ENCODE measurements at places on chromosomes 1 and 21. TPM values are rescaled to one million over a fixed set of nuclear protein-coding genes. Genes with fewer than 3 reads are reported as not detected.

Gene CITED4
- 5.4 TPM for total RNA-seq

Gene OR14K1
- not detected for total RNA-seq

Gene LCE1F
- total RNA-seq, result not detected

Gene OR10J1
- total RNA-seq, result not detected

Gene ZNF648
- total RNA-seq, result not detected

Gene CFAP141
- total RNA-seq, result not detected

Gene ATP6V1G3
- total RNA-seq, result not detected

Gene KCNE2
- total RNA-seq, result not detected

Gene CD1B
- total RNA-seq, result not detected

Gene GCSAML
- total RNA-seq, result not detected

Gene SH2D1B
- not detected for total RNA-seq

Gene AZIN2
- 10.2 TPM for total RNA-seq

Gene KRTAP11-1
- not detected for total RNA-seq

Gene ELOVL1
- total RNA-seq, result 38.0 TPM

Gene EXTL1
- total RNA-seq, result 0.23 TPM

Gene GPR3
- total RNA-seq, result 0.30 TPM

Gene VWA1
- total RNA-seq, result 1.6 TPM

Gene ACTL8
- 0.47 TPM for total RNA-seq

Gene OR2AK2
- total RNA-seq, result not detected

Gene RNF2
- 16.2 TPM for total RNA-seq

Gene CYB5RL
- total RNA-seq, result 3.5 TPM

Gene SUSD4
- total RNA-seq, result under 0.01 TPM

Gene OR2T29
- not detected for total RNA-seq

Gene CCDC185
- total RNA-seq, result not detected

Gene GPN2
- 10.7 TPM for total RNA-seq
